Inflammatory macrophage (primary cell): ENCODE measurements at places on chromosomes 4 and X.
A peak's percentile ranks its signal among the peaks of the same experiment; 100 is the strongest.

GRCh38 chr4:26201120-26201519 is 119.7 kb upstream of the RBPJ start:
- DNase-seq = no peak

DNA sequence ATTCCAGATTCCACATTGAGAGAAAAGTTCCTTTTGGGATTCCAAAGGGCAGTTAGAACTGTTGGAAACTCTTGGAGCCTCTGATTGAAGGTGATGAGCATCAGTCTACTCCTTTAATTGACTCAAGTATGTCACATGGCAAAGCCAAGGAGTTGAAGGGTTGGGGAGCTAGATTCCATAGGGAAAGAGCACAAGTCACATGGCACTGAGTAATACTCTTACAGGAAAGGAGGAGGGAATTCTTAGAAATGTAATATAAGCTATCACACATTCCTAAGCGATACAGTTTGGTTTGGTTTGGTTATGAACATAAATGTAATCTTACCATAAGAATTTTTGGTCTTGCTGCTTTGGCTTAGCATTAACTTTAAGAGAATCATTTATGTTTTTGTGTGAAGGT is 15.7 kb downstream of the SPCS3 start:
- DNase-seq = no peak

- no peak for DNase-seq
These were observed 149.2 kb downstream of the CFAP299 start for GRCh38 chr4:80484712-80485111.

GRCh38 chr4:138348055-138348454 is 105.9 kb upstream of the SLC7A11 start:
- DNase-seq = peak; percentile 9

- no peak for DNase-seq
These were observed 278.5 kb downstream of the EPHA5 start for GRCh38 chr4:65391814-65392213.

GRCh38 chr4:92524131-92524530 is 220.4 kb downstream of the GRID2 start:
- DNase-seq = no peak

DNA sequence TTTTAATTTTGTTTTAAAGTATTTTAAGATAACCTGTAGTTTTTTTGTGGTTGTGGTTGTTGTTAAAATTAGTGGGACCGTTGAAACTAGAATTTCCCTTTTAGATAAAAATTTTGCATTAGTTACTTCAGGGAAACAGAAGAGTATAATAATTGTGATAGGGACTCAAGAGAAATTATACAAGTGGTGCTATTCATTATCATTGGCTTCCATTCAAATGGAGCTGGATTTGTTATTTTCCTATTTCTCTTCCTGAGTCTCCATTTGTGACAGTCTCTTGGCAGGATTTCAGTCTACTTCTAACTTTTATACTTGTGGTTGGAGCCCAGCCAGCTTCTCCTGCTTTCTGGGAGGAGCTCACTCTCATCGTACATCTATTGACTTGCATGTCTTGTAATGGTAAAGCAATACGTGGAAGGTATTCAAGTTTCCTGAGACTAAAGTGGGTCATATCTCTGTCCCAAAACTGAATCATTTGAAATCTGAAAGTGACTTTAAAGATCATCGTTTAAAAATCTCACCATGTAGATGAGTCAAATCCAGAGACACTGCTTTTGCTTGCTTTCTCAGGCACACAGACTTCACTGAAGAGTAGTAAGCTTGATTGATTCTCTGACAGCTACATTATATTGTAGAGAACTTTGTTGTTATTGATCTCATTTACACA is 155.8 kb downstream of the RPA4 start:
- DNase-seq = no peak

DNA sequence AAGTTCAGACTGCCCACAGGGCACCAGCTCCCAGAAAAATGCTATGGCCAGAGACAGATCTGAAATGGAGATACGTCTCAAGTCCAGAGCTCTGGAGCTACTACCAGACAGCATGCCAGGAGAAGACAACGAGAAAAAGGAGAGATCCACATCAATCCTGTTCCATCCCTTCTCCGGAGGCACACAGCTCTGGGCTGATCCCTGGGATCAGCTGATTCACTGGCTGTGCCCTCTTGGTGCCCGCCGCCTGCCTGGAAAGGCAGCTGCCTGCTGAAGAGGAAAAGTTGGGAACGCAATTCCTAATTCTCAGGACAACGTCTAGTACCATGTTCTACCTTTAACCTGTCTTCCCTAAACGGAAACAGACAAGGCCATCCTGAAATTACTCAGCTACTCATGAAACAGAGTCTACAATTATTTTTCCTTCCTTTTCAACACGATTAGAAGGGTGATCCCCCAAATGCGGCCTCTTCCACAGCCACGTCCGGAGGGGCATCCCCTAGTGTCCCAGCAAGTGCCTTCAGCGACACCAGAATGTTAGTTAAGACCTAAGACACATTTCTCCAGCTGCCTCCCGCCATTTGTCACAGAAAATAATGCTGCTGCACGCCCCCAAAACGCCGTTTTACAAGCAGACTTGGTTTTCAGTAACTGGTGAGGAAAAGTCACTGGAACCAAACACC is 2.4 kb downstream of the ZFYVE28 start:
- no peak for DNase-seq

GRCh38 chr4:99324979-99325378 is 3.8 kb upstream of the ADH1B start:
- no peak for DNase-seq
